ENCODE measurements at places on chromosomes 7 and 10.

GRCh38 chr10:130189608-130190054 lies 53.4 kb downstream of the GLRX3 start:
- no peak for DNase-seq

GRCh38 chr10:24821986-24822385 lies 98.3 kb upstream of the ARHGAP21 start:
- peak; percentile 3 for DNase-seq

- DNase-seq = peak; percentile 84
These were observed 57.0 kb downstream of the P4HA1 start for GRCh38 chr10:73039635-73040034.

DNA sequence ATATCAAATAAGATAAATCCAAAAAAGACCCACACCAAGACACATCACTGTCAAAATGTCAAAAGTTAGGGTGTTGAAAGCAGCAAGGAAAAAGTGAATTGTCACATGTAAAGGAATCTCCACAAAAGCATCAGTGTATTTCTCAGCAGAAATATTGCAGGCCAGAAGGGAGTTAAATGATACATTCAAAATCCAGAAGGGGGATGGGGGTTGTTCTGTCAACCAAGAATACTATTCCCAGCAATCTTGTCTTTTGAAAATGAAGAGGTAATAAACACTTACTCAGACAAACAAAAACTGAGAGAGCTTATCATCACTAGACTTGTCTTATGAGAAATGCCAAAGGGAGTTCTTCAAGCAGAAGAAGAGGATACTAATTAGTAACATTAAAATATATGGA lies 191.1 kb upstream of the NOBOX start:
- no peak for DNase-seq

GRCh38 chr10:121583258-121583657 lies 15.0 kb downstream of the FGFR2 start:
- no peak for DNase-seq

GRCh38 chr10:120012131-120012400 lies 119.5 kb downstream of the SEC23IP start:
- DNase-seq = no peak

GRCh38 chr10:72328829-72329204 lies 25.9 kb downstream of the DNAJB12 start:
- no peak for DNase-seq

DNA sequence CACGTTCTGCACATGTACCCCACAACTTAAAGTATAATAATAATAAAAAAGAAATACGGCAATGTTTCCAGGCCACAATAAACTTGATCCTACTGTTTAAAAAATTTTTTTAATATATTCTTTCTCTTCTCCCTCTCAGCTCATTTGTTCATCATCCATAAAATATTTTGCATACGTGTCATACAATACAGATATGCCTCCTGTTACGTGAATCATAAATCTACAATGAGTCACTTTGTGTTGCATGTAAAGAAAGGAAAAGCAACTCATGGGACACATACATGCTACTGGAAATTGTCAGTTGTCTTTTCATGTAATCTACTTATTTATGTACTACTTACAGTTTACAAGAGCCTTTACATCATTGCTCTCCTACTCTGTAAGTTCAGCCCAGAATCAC lies 1.1 kb upstream of the TECTB start:
- DNase-seq = no peak

DNA sequence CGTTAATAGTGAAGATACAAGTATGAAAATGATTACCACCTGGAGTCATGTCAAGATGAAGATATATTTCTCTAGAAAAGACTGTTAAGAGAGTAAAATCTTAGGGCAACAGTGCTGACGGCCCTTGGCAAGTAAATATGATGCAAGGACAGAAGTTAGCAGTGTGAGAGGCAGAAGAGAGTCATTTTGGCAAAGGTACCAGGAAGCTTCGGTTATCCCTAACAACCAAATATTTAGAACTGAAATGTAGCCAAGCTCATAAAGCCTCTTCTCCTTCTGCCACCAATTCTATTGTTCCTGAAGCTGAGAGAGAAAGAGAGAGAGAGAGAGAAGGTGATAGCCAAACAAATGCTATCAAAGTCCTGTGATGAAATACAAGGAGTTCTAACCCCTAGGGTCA lies 109.6 kb downstream of the MACC1 start:
- DNase-seq = peak; percentile 42

DNA sequence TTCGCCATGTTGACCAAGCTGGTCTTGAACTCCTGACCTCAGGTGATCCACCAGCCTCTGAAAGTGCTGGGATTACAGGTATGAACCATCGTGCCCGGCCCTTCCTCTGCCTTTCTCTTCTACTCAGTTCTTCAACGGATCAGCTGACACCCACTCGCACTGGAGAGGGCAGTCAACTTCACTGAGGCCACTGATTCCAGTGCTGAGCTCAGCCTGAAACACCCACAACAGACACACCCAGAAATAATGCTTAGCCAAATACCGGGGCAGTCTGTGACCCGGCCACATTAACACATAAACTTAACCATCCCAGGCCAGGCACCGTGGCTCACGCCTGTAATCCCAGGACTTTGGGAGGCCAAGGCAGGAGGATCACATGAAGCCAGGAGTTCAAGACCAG lies 119.3 kb upstream of the CHST15 start:
- DNase-seq = no peak

- no peak for DNase-seq
These were observed 205.9 kb upstream of the PHF14 start for GRCh38 chr7:10767771-10768170.

DNA sequence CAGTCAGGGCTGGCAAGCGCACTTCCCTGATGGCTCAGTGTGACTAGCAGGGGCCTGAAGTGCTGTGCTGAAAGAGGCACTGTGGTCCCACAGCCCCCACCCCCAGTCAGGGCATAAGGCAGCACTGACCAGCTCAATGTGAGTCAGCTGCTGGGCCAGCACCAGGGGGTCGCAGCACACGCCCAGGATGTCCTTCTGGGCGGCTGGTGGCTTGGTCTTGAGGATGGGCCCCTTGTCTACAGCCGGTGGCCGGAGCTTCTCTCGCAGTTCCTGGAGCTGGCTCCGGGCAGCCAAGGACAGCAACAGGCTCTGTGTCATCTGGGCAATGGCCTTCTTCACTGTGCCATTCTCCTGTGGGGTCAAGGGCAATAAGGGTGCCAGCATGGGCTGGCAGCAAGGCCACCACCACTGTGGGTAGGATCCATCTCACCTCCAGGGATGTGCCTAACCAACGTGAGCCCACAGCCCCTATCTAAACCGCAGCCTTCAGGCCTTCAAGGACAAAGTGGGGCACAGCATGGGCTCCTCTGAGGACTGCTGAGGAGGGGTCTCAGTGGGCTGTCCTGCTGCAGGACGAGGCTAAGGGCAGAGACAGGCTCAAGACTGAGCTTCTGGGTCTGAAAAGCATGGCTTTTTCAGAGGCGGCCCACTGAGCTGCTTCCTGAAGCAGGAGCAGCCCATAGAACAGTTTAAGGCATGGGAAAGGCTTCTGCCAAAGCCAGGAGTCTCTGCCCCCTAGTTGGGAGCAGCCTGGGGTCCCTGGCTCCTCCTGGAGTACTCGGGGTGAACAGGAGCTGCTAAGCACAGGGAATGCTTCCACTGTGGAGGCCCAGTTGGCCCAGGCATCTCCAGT lies 62.5 kb downstream of the CSGALNACT2 start:
- no peak for DNase-seq

GRCh38 chr10:11828682-11829284 lies 5.6 kb downstream of the PROSER2 start:
- DNase-seq = no peak

GRCh38 chr10:3595736-3596135 lies 189.3 kb downstream of the KLF6 start:
- DNase-seq = no peak

DNA sequence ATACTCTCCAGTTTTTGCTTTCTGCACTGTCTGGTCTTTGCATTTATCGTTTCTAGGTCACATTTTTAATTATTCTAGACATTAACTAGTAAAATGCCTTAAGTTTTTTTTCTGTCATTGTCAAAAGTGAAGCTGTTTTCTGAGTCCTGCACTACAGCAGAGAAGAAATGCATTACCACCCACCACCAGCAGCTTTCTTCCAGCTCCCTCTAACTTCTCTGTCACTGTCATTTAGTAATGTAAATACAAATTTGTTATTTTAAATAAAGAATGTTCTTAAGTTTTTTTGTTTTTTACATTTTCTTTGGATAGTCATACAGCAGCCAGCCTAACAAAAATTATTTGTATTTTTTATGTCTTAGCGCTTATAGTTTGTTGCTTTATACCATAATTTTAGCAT lies 18.8 kb downstream of the PTPRZ1 start:
- no peak for DNase-seq

DNA sequence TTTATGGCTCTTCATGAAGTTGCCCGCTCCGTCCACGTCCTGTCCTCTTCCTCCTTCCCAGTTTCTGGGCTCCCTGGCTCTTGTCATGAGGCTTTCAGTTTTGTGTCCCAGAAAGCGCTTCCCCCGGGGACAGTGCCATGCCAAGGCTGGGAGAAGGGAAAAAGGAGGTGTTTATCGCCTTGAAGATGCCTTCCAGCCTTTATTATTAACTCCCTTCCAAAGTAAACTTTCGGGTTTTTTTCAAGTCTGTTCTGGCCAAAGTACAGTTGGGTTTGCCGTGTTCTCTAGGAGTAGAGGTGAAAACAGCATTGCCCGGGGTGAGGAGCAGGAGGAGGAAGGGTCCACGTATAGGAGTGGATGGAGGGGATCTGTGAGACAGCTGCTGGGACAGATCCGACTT lies 117.2 kb downstream of the CUX1 start:
- no peak for DNase-seq

GRCh38 chr7:87604264-87604663 lies 3.6 kb upstream of the ABCB1 start:
- no peak for DNase-seq

DNA sequence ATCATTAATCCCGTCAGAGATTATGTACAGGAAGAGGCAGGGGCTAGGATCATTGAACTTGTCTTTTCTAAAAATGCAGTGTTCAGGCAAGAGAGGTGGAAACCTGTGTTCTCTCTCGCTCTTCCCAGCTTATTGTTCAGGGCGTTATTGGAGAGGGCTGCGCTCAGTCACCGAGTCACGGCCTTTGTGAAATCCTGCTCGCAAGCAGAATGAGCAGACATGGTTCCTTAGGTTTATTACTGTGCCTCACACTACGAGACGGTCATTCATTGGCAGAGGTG lies 631 bp upstream of the PRKRIP1 start:
- no peak for DNase-seq

GRCh38 chr7:123231021-123232000 lies 31.5 kb upstream of the SLC13A1 start:
- no peak for DNase-seq

- DNase-seq = no peak
These were observed 85.7 kb upstream of the INHBA start for GRCh38 chr7:41788556-41788955.

DNA sequence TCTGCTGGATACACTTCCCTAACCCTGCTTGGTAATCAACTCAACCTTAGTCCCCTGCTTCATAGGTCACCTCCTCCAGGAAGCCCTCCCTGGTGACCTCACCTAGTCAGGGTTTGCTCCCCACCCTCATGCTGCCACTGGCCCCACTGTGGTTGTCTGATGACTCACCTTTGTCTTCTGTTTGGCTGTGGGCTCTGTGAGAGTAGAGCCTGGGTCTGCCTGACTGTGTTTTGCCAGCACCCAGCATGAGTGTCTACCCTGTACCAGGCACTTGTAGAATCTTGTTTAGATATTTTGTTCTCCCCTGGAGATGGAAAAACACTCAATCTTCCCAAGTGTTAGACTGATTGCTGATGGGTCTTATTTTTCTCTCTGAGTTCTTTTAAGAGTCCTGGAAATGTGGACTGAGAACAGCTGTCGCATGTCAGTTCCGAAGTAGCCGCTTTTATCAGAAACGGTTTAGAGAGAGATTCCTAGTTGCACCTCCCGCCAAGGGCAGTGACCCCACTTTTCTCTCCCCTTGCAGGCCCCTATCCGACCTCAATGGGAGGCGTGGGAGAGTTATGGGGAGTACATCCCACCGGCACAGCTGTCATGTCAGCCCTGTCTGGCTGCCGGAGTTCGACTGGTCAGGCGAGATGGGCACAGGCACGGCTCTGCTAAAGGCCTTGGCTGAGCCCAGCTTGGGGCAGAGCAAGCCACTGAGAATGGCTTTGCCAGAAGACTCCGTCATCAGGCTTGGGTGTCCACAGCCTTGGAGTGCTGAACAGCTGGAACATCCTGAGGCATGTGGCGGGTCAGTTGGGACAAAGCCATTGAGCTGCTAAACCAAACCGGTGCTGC lies 134.3 kb downstream of the GRK5 start:
- DNase-seq = no peak

- DNase-seq = no peak
These were observed 56.8 kb downstream of the TCF7L2 start for GRCh38 chr10:113006656-113007342.

- no peak for DNase-seq
These were observed 279.4 kb downstream of the TNS3 start for GRCh38 chr7:47302560-47302959.

GRCh38 chr7:135801877-135802276 lies 53.3 kb upstream of the FAM180A start:
- DNase-seq = no peak

- no peak for DNase-seq
These were observed 39.9 kb downstream of the UNC5B start for GRCh38 chr10:71252220-71252619.

DNA sequence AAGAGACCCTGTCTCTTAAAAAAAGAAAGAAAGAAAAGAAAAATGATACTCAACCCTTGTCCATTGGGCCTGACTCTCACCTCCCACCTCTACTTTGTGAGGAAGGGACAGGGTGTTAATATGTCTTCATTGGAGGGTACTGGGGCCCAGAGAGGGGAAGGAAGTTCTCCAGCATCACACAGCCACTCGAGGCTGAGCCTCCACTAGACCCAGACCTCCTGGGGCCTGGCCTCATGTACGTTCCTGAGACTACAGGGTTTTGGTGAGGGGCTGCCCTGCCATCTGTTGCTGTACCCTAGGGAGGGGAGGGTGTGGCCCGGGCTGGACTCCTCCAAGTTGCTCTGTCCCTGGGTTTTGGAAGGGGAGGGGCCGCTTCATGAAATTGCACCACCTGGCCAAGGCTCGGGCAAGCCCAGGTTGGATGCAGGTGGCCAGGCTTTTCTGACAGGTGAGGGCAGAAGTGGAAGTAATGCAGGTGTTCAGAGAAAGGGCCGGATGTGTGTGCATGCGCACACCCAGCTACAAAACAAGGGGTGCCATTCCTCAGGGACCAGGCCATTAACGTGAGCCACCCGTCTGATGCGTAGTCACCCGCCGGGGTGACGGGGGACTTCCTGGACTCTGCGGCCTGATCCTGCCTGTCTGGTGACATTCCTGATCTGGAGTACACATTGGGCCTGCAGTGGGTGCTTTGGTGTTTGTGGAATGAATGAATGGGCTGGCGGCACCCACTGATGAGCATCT lies 21.7 kb downstream of the GTF2IRD1 start:
- DNase-seq = no peak

Measured in GM04504 (cell line).